Activated CD8-positive, alpha-beta memory T cell treated with anti-CD3 and anti-CD28 coated beads, Interleukin-2, amount 10 ng/mL, durations not matched to agents 7 days and 5 days (primary cell): ENCODE measurements at places on chromosomes 12 and 14. TPM values are rescaled to one million over a fixed set of nuclear protein-coding genes. Genes with fewer than 3 reads are reported as not detected.
A peak's percentile ranks its signal among the peaks of the same experiment; 100 is the strongest.

DNA sequence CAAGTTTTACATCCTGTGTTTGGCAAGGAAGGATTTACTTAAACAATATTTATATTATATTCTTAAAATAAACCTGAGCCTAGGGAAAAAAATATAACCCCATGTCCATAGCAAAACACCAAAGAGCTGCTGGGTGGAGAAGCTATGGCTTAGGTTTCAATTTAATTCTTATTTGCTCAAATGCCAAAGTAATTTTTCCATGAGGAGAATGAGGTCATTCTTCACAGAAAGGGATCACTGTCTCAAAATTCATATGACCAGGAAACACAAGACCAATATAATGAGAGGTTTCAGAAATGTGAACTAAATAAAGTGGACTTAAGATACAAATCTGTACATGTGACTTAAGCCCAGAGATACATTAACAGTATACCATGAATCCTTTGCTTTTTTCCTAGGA is 195.0 kb downstream of the PHLDA1 start:
- no peak for DNase-seq

DNA sequence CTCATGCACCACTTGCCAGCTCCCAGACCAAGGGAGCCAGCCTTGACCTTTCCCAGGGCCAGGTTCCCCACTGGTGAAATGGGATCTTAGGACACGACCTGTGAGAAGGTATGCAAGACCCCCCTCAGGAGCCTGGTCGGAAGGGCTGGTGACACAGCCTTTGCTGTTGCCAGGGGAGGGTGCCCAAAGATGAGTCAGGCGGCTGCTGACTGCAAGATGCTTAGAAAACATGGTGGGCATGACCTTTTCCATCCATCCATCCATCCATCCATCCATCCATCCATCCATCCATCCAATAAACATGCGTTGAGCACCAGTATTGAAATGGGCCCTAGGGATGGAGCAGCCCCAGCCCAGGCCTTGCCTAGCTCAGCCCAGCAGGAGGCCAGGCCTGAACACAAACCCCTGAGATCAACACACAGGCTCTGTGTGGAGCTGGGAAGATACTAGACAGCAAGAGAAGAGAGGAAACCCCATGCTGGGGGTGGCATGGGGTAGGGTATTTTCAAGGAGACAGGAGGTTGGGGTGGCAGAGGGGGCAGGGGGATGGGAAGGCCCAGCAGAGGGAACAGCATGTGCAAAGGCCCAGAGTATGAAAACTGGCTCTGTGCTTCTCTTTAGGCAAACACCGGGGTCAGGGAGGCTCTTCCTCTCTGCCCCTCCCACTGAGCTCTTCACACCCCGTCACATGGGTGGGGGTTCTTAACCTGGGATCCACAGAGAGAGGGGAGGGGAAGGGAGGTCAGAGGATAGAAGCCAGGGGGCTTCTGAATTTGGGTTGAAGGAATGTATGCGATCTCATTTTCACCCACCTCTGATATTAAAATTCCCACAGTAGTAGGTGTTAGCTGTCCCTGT is 26.2 kb upstream of the YY1 start:
- no peak for DNase-seq

DNA sequence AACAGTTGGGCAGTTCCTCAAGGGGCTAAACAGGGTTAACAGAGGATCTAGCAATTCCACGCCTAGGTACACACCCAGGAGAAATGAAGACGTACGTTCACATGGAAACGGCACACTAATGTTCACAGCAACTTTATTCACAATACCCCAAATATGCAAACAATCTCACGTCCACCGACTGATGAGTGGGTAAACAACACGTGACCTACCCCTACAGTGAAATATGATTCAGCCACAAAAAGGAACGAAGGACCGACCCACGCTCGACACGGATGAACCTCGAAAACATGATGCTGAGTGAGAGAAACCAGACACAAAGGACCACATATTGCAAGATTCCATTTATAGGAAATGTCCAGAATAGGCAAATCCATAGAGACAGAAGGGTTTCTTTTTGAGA is 112.7 kb downstream of the NCOR2 start:
- no peak for DNase-seq

- no peak for DNase-seq
These were observed 17.1 kb downstream of the DICER1 start for GRCh38 chr14:95140060-95140858.

DNA sequence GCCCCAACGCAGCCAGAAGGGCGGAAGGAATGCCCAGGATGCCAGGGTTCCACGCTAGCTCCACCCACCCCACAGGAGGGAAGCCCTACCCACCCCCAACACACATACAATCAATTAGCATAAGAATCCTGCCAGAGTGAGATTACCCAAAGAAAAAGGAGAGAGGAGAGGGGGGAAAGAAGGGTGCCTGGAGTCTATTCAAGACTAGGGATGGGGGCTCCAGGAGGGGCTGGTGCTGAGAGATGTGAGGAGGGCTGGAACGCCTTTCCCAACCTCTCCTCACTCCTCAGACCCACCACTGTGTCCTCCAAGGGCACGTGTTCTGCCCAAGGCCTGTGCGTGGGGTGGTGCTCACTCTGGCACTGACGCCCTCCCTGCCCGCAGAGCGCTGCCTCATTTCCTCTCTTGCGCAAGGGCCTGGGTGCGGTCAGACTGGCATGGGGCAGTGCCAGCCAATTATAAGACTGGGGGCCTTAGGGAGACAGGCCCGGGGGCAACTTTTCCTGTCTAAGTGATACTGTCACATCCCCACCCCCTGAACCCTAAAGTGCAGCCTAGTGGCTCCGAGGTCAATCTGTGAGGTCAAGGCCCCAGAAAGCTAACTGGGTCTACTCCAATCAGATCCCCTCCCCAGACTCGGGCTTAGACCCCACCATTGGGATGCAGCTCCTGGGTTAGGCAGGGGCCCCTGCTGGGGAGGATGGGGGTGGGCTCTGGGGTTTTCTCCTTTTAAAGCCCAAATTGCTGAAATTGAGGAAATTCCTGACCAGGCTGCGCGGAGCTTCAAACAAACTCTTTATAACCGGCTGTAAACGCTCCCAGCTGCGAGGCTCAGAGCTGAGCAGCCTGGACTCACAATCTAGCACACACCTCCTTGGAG is 10.2 kb upstream of the ITGB7 start:
- no peak for DNase-seq

DNA sequence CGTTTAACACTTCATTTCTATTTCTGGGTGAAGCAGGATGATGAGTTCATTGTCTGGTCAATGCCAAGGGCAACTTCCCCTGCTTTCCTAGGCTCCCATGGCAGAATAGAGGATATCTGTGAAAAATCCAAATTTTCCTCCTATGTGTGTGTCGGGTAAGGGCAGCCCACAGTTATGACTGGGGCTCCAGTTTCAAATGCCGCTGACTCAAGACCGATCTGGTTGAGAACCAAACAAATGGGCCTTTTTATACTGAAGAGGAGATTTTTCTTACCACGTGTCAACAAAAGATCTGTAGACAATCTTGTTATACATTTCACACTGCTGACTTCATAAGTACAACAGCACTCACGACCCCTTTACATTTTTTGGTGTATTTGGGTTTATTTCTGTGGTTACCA is 120.8 kb downstream of the CHST11 start:
- no peak for DNase-seq

GRCh38 chr12:108543652-108544051 is 17.3 kb downstream of the SART3 start:
- DNase-seq: no peak

DNA sequence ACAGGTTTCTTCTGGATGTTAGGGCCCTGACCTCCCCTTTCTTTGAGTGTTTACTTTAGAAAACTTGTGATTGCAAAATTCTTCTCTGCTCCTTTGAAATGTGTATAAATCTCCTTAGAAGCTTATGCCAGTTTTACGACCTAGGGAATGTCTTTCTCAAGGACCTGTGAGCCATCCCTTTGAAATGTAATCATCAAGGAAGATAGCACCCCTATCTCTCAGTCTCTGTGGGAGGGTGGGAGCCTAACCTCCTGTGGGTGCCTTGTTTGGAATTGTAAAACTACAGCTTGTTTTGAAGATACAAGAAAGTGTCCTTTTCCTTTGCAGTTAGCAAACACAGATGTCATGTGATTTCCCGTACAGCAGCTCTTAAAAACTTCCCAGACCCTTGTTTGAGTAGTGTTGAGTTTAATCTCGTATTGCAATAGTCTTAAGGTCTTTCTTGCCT is 3.3 kb downstream of the OR10AD1 start:
- DNase-seq: no peak

DNA sequence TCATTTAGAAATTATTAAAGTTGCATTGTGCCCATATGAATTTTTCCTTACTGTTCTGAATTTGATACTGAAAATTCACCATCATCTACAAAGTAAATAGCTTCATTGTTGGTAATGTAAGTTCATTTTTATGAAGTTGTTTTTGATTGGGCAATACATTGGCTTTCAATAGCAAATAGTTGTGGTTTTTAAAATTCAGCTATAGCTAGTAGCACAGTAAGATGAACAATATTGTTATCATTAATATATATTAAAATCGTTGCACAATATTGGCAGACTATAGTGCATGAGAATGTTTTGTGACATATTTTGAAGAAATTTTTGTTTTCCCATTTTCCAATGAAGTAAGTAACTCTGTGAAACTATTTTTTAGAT is 575.0 kb downstream of the PRKD1 start:
- no peak for DNase-seq

GRCh38 chr12:8951744-8952143 is 2.3 kb upstream of the M6PR start:
- DNase-seq: peak; percentile 50

The TSPAN19 gene
- not detected for total RNA-seq

The DPF3 gene
- 10.2 TPM for total RNA-seq

The CLEC4E gene
- not detected for total RNA-seq

The RAB15 gene
- 2.3 TPM for total RNA-seq

The USP5 gene
- 98.8 TPM for total RNA-seq

The MUCL1 gene
- not detected for total RNA-seq

The GLT8D2 gene
- 0.41 TPM for total RNA-seq
